ENCODE measurements at places on chromosomes 1 and 21.

DNA sequence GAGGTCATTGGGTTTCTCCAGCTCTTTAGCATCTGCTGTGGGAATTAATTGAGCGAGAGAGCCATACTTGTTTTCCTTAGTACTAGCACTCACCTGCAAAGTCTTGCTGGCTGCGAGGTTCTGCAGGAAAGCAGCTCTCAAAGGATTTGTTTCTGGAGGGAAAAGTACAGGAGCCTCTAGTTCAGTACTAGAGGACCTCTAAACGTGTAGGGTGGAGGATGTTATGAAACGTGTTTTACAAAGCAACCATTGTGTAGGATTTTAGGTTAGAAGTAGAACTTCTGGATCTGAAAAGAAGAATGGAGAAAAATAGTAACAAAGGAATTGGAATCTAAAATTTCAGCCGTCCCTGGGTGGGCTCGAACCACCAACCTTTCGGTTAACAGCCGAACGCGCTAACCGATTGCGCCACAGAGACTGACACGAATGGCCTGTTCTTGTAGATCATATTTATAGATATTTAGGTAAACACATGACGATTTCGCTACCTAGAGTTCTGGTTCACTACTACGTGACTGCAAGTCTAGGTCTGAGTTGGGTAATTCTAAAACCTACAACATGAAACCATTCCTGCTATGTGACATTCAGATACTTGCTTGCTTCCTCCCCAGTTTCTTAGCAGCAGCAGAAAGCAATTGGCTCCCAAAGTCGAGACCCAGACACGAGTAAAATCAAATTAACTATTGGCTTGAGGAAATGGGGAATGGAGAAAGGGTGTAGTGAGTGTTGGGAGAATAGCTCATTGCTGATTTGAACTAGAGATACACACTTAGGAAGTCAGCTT is 60.2 kb upstream of the CFAP126 start:
- peaks cover 88% of the 10 kb centered on the region for H3K27me3 ChIP-seq
- no peak overlapping the region for H3K27ac ChIP-seq
- peaks cover 6% of the 10 kb centered on the region for H3K36me3 ChIP-seq
- H3K4me3 ChIP-seq: peak overlapping the region; percentile 59

DNA sequence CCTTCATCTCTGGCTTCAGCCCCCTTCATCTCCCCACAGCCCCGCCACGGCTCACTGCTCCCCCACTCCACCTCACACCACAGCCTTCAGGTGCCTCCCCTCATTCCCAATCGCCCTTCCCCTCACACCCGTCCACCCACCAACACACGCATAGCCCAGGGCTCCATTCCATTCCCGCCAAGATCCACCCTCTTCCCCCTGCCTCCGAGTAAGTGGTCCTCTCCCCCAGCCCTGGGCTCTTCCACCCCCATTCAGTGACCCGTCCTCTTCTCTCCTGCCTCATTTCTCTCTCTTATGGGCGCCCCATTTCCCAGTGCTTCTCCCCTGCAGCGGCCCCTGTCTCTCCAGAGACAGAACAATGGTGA is 53.2 kb downstream of the VWA5B1 start:
- no peak for DNase-seq
- H3K4me1 ChIP-seq: peaks cover 36% of the 10 kb centered on the region
- H3K36me3 ChIP-seq: no peaks in the 10 kb centered on the region
- H3K27me3 ChIP-seq: peaks cover 31% of the 10 kb centered on the region

GRCh38 chr1:180524915-180525714 is 22.7 kb upstream of the ACBD6 start:
- H3K27me3 ChIP-seq: peaks cover 10% of the 10 kb centered on the region
- no peak overlapping the region for H3K27ac ChIP-seq
- H3K36me3 ChIP-seq: no peaks in the 10 kb centered on the region
- no peak overlapping the region for H3K4me3 ChIP-seq

DNA sequence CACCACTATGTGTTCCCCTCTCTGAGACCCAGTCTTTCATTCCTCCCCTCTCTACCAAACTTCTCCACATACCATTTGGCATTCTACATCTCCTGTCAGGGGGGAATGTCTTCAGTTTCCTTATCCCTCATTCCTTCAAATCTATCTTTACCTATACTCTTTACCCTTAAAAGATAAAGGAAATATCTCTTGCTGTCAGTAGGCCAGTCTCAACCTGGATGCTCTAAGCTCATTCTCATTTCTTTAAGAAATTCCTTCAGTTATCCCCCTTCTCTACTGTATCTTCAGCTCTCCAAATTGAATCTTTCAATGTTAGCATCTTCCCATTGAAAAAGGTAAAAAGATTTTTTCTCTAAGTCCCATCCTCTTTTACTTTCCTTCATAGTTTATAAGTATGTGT is 6.5 kb downstream of the RO60 start:
- H3K36me3 ChIP-seq: peaks cover 51% of the 10 kb centered on the region
- no peak overlapping the region for H3K27ac ChIP-seq
- H3K4me3 ChIP-seq: no peak overlapping the region
- no peaks in the 10 kb centered on the region for H3K27me3 ChIP-seq
- DNase-seq: no peak

GRCh38 chr1:42937836-42938644 is 20.6 kb downstream of the SLC2A1 start:
- peaks cover 75% of the 10 kb centered on the region for H3K4me1 ChIP-seq
- peak overlapping the region; percentile 37 for H3K27ac ChIP-seq
- no peak for DNase-seq

DNA sequence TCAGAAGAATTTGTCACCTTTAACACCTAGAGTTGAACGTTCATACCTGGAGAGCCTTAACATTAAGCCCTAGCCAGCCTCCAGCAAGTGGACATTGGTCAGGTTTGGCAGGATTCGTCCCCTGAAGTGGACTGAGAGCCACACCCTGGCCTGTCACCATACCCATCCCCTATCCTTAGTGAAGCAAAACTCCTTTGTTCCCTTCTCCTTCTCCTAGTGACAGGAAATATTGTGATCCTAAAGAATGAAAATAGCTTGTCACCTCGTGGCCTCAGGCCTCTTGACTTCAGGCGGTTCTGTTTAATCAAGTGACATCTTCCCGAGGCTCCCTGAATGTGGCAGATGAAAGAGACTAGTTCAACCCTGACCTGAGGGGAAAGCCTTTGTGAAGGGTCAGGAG is 52.3 kb downstream of the UBE4B start:
- no peaks in the 10 kb centered on the region for H3K4me1 ChIP-seq
- H3K4me3 ChIP-seq: no peak overlapping the region
- no peaks in the 10 kb centered on the region for H3K27me3 ChIP-seq
- DNase-seq: no peak

- no peak overlapping the region for H3K4me3 ChIP-seq
- no peaks in the 10 kb centered on the region for H3K36me3 ChIP-seq
- DNase-seq: no peak
- H3K4me1 ChIP-seq: peaks cover 35% of the 10 kb centered on the region
- H3K27ac ChIP-seq: peak overlapping the region; percentile 34
- peaks cover 6% of the 10 kb centered on the region for H3K27me3 ChIP-seq
Observed at GRCh38 chr21:39675993-39676661, 63.4 kb downstream of the B3GALT5 start.

- no peak overlapping the region for H3K27ac ChIP-seq
- DNase-seq: no peak
- H3K4me1 ChIP-seq: peaks cover 12% of the 10 kb centered on the region
- H3K4me3 ChIP-seq: no peak overlapping the region
- peaks cover 32% of the 10 kb centered on the region for H3K27me3 ChIP-seq
- no peaks in the 10 kb centered on the region for H3K36me3 ChIP-seq
Observed at GRCh38 chr1:171256940-171257606, 8.8 kb downstream of the FMO1 start.

GRCh38 chr1:202562444-202563060 is 147.7 kb downstream of the SYT2 start:
- H3K27me3 ChIP-seq: no peaks in the 10 kb centered on the region
- H3K27ac ChIP-seq: no peak overlapping the region
- DNase-seq: no peak
- no peaks in the 10 kb centered on the region for H3K36me3 ChIP-seq
- peaks cover 6% of the 10 kb centered on the region for H3K4me1 ChIP-seq
- no peak overlapping the region for H3K4me3 ChIP-seq

DNA sequence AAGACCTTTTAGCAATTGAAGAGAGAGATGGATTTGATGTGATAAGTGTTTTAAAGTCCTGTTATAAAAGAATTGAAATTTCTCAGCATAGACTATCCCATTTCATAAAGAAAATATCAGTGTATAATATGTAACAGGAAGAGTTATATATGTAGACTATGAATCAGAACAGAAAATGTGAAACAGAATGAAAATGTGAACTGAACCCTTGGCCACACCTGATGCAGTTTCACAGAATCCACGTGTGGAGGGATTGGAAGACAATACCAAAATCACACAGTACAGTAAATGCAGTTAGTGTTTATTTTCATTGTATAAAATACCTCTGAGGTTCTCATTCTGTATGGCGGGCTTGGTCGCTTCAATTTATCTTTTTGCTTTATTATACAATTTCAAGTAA is 9.9 kb upstream of the SLAMF1 start:
- no peak for DNase-seq
- peaks cover 35% of the 10 kb centered on the region for H3K4me1 ChIP-seq
- H3K27ac ChIP-seq: no peak overlapping the region

DNA sequence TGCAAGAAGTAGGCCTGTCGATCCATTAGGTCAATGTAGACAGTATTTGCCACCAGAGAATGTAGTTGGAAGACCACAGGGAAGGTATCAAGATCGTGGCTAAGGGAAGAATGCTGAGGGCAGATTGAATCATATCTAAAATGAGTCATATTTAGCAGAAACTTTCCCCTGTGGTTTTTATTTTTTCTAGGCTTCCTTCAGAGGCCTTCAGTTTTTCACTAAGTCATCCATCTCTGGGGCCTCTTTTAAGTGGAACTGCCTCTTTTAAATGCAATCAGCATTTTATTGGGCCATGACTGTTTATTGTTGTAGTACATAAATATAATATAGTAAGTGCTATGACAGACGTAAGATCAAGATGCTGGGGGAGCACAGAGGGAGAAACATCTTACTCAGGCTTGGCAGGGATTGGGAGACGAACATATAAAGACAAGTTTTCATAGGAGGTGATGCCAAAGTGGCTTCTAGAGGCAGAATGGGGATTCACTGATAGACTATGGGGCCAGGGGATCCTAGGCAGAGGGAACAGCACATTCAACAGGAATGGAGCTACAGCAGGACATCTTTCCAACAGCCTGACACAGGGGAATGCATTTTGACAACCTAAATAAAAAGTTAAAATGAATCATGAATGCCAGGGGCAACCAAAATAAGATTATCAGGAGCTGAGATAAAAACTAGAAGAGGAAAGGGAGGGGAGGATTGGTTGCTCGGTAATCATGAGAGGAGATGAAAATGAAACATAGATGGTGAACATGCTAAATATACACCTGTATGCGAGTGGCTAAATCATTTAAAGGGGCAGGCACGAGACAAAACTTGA is 20.1 kb downstream of the UBE2U start:
- peaks cover 17% of the 10 kb centered on the region for H3K27me3 ChIP-seq
- no peak for DNase-seq
- no peak overlapping the region for H3K4me3 ChIP-seq
- H3K4me1 ChIP-seq: no peaks in the 10 kb centered on the region

DNA sequence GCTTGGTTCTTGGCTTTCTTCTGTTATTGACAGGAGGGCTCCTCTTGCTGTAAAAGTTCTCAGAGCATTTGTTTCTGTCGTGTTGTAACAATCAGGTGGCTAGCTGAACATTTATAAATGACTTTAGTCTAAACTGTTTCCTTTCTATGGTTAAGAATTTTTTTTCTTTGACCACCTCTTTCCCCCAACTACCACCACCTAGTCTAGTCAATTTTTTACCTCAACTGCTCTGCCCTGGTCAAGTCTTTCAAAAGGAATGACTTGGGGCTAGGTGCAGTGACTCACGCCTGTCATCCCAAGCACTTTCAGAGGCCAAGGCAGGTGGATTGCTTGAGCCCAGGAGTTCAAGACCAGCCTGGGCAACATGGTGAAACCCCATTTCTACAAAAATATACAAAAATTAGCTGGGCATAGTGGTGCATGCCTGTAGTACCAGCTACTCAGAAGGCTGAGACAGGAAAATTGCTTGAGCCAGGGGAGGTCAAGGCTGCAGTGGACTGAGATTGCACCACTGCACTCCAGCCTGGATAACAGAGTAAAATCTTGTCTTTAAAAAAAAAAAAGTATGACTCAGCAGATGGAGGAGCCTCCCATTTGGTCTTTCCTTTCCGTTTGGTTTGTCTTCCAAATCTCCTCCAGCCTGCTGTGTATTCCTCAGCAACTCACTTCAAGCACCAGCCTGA is 40.7 kb downstream of the MAP3K21 start:
- H3K4me1 ChIP-seq: no peaks in the 10 kb centered on the region
- H3K27me3 ChIP-seq: peaks cover 3% of the 10 kb centered on the region
- no peak overlapping the region for H3K4me3 ChIP-seq
- DNase-seq: no peak
- H3K27ac ChIP-seq: peak overlapping the region; percentile 84
- no peaks in the 10 kb centered on the region for H3K36me3 ChIP-seq

- peaks cover 8% of the 10 kb centered on the region for H3K27me3 ChIP-seq
- DNase-seq: no peak
- H3K4me1 ChIP-seq: peaks cover 17% of the 10 kb centered on the region
Observed at GRCh38 chr21:42187976-42188653, 30.8 kb upstream of the ABCG1 start.

GRCh38 chr1:200410566-200410878 is 686 bp upstream of the ZNF281 start:
- peaks cover 42% of the 10 kb centered on the region for H3K36me3 ChIP-seq
- no peak for DNase-seq
- peaks cover 64% of the 10 kb centered on the region for H3K4me1 ChIP-seq
- peaks cover 7% of the 10 kb centered on the region for H3K27me3 ChIP-seq
- H3K4me3 ChIP-seq: peak overlapping the region; percentile 99

DNA sequence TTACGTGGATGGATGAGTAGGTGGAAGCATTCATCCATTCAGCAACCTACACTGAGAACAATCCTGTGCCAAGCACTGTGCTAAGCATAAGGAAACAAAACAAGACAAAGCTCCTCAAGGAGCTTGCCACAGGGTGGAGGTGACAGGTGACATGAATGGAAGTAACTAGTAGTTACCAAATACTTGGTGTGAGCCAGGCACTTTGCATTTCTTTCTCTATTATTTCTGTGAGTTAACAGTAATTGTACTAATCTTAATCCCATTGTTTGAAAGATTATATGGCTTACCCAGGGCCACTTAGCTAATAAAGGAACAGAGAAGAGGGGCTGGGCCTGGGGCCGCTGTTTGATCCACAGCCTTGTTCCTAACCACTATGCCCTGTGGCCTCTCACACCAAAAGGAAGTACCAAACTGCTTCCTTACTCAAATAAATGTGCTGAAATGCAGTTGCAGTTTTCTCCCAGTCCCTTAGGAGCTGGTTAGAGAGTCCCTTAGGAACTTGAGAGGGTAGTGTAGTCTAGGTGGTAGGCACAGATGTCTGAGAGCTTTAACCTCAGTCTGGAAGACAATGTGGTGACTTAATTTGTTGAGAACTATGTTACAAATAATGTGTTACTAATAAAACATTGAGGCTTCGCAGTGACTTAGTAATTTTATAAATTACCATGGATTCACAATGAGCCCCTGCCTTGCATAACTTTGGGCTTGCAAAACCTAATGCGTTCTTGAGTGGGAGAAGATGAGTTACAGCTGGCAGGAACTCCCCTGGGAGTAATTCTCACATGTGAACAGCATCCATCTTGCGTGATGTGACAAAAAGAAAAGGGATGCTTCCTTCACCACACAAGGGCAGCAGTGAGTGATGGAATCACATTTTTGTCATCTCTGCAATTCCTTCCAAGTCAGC is 69.8 kb downstream of the MPZL1 start:
- peaks cover 37% of the 10 kb centered on the region for H3K4me1 ChIP-seq
- H3K36me3 ChIP-seq: peaks cover 70% of the 10 kb centered on the region
- peak; percentile 41 for DNase-seq
- peak overlapping the region; percentile 63 for H3K27ac ChIP-seq
- H3K4me3 ChIP-seq: no peak overlapping the region
